GM12865 (cell line): ENCODE measurements at places on chromosomes 12 and 14.

GRCh38 chr14:100188392-100189030 is 29.1 kb upstream of the DEGS2 start:
- no peak for DNase-seq

DNA sequence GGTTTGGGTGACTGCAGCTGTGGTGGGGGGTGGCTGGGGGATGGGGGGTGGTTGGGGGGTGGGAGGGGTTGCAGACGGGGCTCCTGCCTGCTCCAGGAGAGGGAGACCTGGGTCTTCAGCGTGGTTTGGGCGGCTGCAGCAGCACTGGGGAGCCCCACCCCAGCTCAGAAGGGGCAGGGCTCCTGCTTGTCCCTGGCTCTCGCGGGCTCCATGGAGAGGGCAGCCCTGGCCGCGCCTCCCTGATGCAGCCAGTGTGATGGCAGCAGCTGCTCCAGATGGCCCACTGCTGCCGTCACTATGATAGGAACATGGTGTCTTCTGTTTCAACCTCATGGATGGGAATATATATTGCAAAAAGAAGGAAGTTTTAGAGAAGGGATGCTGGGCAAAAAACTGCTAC is 22.9 kb downstream of the TRHDE start:
- no peak for DNase-seq

- no peak for DNase-seq
These were observed 230.8 kb downstream of the NUAK1 start for GRCh38 chr12:105907982-105908381.

DNA sequence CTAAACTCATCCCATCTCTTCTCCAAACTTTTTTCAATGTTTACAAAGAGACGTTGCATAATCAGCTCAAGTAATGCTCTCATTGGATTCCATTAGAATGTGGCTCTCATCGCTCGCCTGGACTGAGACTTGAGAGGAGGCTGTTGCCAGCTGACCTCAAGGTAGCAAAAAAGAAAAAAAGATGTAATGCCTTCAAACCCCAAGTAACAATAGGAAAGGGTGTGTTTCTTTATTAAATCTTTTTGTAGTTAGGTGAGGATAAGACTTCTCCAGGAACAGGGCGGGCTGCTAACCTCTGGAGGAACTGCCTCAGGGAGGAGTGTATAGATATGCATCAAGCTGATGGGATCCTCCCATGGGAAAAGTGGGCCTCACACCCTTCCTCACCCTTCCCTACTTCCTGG is 956 bp upstream of the PTHLH start:
- no peak for DNase-seq

- DNase-seq = no peak
These were observed 41.6 kb downstream of the USP15 start for GRCh38 chr12:62301799-62302133.
